ENCODE measurements at places on chromosomes 2 and 18. TPM values are rescaled to one million over a fixed set of nuclear protein-coding genes. Genes with fewer than 3 reads are reported as not detected.

GRCh38 chr2:12076810-12077209, 330.4 kb downstream of the LPIN1 start:
- no peak for DNase-seq

GRCh38 chr18:55794288-55795052, 206.5 kb upstream of the TCF4 start:
- DNase-seq = no peak

- peak; percentile 71 for DNase-seq
These were observed 56.8 kb downstream of the BIN1 start for GRCh38 chr2:127049927-127050802.

DNA sequence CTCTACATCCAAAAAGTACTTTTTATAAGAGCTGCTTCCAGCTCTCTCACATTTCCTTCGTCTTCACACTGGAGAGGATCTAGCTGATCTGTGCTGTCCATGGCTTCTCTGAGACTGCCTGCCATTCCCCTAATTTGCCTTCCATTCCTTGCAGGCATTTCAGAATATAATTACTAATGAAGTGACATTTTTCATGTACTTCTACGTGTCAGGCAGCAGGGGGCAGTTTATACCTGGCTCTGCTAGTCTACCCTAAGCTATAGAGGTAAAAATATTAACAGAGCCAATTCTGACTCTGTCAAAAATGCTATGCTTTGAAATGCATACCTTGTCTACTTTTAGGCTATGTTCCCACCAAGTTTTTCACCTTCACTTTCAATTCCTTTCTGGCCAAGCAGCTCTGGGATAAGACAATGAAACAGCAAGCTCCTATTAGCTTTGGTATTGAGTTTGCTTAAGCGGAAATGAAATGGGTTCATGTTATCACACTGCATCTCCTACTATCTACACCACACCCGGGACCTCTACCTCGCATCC, 81.9 kb downstream of the MEP1B start:
- no peak for DNase-seq

GRCh38 chr2:60957643-60958042, 59.9 kb upstream of the PEX13 start:
- DNase-seq = no peak

PSME4 gene
- total RNA-seq = 68.3 TPM

GRCh38 chr18:59453468-59453961, 94.5 kb upstream of the LMAN1 start:
- DNase-seq = no peak

DNA sequence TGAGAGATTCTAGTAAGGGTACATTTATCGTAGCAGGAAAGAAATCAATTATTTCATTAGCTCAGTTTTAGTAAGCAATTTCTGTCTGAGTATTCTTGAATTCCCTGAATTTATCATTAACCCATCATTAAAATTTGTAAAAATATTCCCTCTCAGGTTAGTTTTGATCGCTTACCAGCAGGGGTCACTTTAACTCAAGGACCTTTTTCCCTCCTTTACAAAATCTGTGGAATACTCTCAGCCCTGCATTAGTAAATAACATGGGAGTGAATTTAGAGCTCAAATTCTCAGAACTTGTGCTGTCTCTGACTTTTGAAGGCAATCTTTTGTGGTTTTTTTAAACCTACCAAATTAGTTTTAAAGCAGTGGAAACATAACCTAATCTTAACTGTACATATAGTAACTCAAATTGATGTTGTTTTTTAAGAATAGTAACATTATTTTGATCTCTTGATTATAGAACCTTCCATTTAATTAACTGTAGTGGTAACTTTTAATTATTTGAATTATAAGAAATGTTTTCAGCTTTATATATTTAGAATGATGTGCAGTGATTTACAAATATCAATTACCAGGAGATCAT, 97.2 kb downstream of the AGPS start:
- no peak for DNase-seq

- DNase-seq = no peak
These were observed 20.7 kb upstream of the SULT1C2 start for GRCh38 chr2:108268001-108268400.

DNA sequence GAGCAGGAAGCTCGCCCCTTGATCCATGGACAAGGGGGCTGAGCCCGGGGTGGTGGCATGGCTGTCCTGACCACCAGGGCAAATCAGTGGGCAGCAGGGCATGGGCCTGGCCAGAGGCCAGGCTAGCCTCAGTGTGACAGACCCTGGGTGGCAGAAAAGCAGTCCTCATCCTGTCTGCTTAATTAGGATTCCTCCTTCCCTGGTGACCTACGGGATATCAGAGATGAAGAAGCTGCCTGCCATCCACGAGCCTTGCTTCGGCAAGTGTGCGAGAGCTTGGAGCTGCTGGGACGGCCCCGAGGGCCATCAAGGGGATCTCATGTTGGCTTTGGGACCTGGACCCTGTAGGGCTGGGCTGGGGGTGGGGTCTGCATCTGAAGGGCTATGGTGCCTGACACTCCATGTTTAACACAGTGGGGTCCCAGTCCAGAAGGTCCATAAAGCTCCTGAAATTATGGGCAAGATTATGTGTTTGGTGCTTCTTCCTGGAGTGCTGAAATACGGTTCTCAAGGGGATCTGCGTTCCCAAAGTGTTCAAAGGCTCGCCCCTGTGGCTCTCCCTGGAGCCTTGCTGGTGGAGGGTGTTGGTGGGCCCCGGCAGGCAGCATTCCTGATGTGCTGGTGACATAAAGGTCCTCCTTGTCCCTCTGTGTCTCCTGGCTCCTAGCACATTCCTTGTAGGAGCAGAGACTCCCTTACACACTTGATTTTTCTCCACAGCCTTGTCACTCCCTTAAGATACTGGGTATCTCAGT, 52.6 kb downstream of the KCNIP3 start:
- no peak for DNase-seq

TUBA4B gene
- not detected for total RNA-seq

- DNase-seq = peak; percentile 32
These were observed 120.2 kb downstream of the PTGR3 start for GRCh38 chr18:75088622-75089211.

DNA sequence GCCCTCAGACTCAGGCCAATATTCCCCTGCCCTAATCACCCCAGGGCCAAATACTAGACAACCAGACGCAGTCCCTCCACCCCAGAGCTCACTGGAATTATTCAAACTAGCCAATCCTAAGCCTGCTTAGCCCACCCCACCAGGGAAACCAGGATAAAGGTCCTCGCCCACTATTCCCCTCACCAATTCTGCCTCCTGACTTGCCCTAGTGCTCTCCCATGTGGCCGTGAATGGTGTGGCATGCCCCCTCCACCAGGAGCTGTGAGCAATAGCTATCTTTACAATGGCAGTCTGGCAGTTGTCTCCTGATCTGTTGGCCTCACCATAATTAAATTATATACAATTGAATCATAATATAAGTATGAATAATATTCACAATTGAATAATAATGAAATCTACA, 42.3 kb downstream of the FAM124B start:
- DNase-seq = no peak

IGFBP2 gene
- 376 TPM for total RNA-seq

STPG4 gene
- total RNA-seq = not detected

DNA sequence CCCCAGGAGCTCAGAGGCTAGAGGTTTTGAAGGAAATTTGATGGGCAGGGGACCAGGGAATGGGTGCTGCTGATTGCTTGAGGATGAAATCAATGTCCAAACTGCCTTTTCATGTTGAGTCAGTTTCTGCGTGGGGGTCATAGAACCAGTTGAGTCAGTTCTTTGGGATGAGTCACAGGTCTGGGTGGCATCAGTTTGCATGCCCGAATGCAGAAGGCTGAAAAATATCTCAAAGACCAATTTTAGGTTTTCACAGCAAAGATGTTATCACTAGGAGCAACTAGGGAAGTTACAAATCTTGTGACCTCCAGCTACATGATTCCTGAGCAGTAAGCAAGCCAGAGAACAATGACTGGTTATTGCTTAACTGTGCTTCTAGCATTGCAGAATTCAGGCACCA, 1135.1 kb upstream of the CRIM1 start:
- DNase-seq = no peak

DNA sequence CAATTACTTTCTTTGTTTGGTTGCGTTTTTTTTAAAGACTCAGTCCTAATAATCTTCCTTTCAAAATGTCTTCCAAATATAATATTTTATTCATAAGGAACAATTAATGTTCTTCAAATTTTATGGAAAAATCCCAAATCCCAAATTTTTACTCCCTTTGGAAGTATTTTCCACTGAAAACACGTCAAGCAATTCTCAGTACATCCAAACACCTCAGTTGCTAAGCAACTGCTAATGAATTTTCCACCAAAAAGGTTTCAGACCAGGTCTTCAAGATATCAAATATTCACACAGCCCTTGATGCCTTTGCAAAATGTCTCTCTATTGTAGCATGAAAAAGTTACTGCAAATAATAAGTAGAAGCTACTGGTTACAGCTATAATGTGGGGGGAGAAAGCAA, 140.1 kb downstream of the DSEL start:
- no peak for DNase-seq

- no peak for DNase-seq
These were observed 44.5 kb upstream of the DAPL1 start for GRCh38 chr2:158750458-158751125.

- DNase-seq = no peak
These were observed 396.4 kb upstream of the TNP1 start for GRCh38 chr2:217256251-217256650.

DNA sequence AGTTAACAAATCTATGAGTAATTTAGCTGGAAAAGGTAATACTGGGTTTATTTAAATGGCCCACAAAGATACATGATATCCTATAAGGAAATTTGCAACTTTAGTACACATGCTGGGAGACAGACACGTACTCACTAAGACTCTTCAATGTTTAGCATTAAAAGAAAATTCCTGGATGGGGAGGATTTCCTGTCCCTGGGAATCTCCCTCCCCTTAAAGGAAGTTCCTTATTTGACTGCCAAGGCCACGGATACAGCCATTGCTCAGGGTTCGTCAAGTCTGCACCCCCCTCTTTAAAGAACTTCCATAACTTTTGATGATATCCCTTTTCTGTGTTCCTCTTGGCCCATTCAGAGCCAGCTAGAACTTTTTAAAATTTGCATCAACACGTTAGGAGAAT, 267.6 kb downstream of the CD226 start:
- no peak for DNase-seq

CCDC195 gene
- total RNA-seq = not detected

DNA sequence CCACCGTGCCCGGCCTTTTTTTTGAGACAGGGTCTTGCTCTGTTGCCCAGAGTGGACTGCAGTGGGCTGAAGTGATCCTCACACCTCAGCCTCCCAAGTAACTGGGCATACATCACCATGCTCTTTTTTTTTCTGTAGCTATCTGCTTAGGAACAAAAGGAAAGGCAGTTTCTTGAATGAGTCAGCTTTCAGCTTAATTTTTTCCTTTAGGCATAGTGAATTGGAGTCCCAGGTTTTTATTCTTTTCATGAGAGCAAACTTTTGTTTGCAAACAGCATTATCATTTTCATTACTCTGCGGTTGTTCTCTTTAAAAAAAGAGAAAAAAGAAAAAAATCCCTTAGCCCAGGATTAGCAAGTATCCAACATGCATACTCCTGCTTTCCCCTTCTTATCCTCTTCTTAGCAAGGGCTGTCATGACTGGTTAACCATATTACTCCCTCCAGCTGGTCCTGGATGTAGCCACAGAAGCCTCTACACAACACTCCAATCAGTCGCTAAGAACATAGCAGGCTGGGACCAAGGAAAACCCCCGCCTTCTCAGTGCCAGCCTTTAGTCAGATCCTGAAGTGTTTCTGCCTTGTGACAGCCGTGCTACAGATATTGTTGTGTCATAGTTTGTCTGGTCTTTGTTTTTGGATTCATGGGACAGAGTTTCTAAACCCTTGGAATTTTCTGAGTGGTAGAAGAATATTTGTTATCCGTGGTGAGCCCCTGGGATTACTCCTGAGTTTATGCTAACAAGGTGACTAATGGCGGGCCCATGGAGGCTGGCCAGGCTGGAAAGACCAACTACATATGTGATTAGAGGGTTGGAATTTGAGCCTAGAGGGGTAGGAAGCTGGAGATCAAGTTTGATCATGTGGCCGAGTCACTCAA, 23.3 kb upstream of the ST3GAL5 start:
- DNase-seq = no peak

GRCh38 chr2:52879561-52879960, 888.0 kb upstream of the CHAC2 start:
- DNase-seq = no peak

- DNase-seq = no peak
These were observed 277.6 kb downstream of the ZEB2 start for GRCh38 chr2:144242311-144242710.

CARF gene
- 16.8 TPM for total RNA-seq

QPCT gene
- total RNA-seq = 0.16 TPM

DNA sequence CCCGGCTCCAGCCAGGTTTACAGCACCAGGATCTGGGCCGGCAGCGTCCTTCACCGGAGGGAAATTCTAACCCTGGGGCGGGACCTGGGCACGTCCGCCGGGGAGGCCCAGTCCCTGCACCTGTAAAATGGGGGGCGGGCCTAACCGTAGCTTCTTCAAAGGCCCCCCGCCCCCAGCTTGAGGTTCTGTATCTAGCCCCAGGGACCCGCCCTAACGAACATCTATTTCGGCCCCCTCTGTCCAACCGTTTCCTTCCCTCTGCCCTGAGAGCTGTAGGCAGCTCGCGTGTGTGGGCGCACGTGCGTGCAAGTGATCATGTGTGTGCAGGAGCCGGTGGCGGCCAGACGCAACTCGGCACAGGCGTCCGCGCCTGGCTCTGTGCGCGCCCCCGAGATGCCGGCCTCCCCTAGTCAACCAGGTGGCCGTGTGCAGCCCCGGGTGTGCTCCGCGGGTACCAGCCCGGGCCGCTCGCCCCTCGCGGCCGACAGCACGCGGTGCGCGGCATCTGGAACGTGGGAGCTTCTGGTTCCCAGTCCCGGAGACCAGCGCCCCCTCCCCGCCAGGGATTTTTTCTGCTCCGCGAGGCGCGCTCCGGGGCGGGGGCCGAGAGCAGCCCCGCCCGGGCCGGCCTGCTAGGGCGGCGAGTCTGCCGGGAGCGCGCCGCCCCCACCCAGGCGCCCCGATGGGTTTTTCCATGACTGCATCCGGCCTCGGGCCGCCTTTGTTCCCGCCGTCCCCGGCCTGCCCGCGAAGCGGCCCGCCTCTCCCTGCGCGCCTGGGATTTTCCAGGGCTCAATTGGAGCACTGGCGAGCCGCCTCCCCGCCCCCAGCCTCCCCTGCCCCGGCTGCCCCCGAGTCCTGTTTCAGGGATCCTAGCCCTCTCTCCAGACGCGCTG, 21.2 kb downstream of the TEX44 start:
- DNase-seq = peak; percentile 65

STK16 gene
- 31.2 TPM for total RNA-seq

IL36G gene
- total RNA-seq = not detected

DNA sequence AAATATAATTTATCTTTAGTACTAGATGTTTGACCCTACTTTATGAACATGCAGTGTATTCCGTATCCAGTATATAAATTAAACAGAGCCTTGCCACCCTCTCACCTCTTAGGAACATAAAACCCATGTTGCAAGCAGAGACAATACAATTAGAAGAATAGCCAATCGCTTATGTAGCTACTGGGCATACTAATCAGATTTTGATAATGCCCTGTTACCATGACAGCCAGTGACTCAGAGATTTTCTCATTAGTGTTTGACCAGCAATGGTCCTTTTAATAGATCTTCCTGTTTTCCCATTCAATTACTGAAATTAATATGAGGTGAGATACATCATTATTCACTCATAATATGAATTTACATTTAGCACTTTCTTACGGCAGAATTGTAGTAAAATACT, 547.3 kb upstream of the VWC2L start:
- no peak for DNase-seq

- no peak for DNase-seq
These were observed 83.7 kb downstream of the MCFD2 start for GRCh38 chr2:46831869-46832265.

GRCh38 chr2:101223814-101224231, 28.9 kb upstream of the CNOT11 start:
- DNase-seq = no peak

GPR35 gene
- total RNA-seq = 6.0 TPM

Measured in mesothelial cell of epicardium (in vitro differentiated cells).